Stimulated activated CD4-positive, alpha-beta T cell treated with anti-CD3 and anti-CD28 coated beads, TNF-alpha, amount 100 ng/mL, for 4 hours (primary cell): ENCODE measurements at places on chromosomes 11 and 22.

DNA sequence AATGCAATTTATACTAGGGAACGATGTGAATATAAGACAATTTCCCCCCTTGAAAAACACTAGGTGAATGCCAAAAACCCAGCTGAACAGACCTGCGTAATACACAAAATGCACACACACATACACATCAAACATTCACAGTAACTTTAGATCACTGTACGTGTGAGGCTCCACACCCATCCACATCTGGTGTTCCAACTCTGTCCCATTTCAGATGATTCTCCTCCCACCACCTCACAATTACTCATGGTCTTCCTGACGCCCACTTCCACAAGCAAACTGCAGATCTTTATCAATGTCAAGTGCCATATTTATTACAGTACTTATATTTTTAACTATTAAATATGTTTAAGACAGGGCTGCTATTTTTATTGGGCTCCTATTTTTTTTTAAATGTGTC, 57.8 kb upstream of the TENM4 start:
- no peak for DNase-seq

- peak; percentile 30 for DNase-seq
Measured at GRCh38 chr11:70755410-70756158, 357.3 kb downstream of the CTTN start.

GRCh38 chr11:1570001-1570453, 2.0 kb downstream of the DUSP8 start:
- DNase-seq, result no peak

DNA sequence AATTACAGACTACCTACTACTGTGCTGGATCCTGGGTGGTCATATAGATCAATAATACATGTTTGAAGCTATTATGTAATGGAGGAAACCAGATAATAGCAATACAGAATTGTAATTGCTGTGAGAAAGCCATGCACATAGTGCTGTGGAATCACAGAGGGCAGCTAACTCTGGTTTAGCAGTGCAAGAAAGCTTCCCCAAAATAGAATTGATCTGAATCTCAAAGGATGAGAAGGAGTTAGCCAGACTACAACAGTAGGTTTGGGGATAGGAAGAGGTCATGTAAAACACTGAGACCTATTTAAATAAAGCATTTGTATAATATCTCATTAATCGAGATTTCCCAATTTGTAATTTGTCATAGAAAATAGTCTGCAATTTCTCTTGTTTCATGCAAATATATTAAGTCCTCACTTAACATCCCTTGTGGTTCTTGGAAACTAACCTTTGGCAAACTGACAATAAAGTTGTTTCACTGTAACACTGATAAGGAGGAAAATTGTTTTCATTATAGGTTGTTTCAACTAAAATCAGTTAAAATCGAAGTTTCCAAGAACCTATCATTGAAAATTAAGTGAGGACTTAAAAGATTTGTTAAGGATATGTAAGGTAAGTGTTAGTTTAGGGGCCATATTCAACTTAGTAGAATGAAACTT, 7.6 kb downstream of the C11orf58 start:
- DNase-seq, result no peak

DNA sequence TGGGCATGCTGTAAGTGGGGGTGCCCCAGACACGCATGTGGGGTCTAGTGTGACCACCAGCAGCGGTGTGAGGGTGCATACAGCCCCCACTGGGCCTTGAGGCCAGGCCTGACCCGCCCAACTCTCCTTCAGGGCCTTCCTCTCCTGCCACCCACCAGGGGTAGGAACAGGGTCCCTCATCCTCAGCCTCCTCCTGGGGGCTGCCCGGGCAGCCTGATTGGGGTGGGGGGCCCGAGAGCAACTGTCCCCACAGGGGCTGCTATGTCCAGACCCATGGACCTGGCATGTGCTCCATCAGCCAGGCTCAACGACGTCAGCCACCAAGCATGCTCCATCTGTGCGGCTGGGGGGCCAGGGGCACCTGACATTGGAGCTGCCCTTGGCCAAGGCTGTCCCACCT, 27.2 kb downstream of the RTN4R start:
- DNase-seq, result no peak

DNA sequence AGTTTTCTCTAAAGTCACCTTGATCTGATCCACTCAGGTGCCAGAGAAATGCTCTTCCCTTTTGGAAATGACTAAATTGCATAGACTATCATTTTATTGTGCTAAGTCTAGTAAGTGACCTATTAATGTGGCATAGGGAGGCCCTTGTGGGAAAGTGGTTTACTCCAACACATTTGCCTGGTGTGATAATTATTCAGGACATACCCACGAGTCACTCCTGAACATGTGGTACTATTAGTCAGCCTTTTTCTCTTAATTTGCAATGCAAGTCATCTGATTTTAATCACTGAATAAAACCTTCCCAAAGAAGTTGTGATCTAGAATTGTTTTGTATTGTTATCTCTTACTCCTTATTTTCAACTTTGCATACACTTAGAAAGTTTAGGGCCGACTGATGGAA, 148.7 kb downstream of the OR4C45 start:
- DNase-seq, result no peak

GRCh38 chr11:70066628-70067027, 11.5 kb upstream of the ANO1 start:
- no peak for DNase-seq

DNA sequence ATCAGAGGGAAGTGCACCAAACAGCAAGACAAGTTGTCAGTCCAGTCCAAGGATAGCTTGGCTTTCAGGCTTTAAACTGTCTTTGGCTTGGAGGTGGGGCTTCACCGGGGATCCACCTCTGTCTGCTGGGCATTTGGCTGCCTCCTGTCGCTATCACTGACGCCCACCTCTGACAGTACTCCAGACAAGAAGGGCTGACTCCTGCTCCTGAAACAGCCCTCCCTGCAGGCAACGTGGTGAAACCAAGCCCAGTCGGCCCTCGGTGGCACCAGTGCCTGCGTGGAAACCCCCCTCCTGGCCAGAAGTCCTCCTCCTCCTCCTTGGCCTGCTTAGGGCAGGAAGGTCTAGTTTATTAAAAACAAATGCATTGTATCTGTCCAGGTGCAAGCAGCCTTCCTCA, 16.9 kb downstream of the DHCR7 start:
- no peak for DNase-seq

DNA sequence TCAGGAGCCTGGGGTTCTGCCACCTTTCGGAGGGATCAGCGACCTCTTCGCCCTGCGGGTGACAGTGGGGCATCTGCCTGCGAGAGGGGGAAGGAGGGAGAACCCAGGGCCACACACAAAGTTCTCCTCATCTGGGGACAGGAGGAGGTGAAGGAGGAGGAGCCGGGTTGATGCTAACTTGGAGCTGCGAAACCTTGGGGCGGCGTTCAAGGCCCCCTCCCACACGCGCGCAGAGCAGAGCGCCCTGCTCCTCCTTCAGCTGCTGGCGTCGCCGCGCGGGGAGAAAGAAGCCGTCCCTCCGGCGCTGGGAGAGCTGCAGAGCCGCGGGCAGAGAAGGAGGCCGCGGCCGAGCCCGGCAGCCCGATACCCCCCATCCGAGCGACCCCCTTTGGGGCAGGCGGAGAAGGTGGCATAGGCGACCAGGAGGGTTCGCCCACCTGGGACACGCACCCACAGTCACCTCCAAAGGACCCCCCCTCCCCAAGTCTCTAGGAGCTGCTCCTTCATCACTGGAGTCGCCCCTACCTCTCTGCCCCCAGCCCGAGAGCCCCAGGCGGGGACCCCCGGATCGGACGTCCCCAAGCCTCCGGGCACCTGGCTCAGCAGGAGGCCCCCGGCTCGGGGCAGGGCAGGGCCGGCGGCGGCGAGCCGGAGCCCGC, at the start of gene RASD2:
RASD2 (plus strand) TSS at position 237 of the 659 bp plus-strand sequence. CDS start 5,979 bp downstream, outside the sequence.
- peak; percentile 24 for DNase-seq

DNA sequence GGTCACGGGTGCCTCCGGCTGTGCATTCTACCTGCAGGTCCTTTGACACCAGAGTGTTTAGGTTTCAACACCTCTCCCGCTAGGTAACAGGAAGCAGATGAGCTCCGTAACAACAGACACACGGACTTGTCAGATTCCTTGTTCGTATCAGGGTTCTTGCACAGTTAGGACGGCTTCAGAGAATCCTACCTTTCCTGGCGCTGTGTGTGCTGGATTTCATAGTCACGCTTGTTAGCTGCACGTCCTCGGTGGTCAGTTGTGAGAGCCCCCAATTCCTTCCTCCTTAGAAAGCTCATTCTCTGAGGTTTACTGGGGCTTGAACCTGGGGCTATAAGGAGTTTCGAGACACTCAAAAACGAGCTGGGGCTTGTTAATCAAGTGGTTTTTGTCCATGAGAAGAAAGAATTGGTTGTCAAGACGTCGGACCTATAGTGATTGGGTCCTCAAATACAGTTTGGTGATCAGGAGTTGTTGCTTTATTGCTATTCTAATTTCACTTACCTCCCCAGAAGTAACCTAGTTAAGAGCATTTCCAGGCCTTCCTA, 664 bp downstream of the DDB2 start:
- no peak for DNase-seq

DNA sequence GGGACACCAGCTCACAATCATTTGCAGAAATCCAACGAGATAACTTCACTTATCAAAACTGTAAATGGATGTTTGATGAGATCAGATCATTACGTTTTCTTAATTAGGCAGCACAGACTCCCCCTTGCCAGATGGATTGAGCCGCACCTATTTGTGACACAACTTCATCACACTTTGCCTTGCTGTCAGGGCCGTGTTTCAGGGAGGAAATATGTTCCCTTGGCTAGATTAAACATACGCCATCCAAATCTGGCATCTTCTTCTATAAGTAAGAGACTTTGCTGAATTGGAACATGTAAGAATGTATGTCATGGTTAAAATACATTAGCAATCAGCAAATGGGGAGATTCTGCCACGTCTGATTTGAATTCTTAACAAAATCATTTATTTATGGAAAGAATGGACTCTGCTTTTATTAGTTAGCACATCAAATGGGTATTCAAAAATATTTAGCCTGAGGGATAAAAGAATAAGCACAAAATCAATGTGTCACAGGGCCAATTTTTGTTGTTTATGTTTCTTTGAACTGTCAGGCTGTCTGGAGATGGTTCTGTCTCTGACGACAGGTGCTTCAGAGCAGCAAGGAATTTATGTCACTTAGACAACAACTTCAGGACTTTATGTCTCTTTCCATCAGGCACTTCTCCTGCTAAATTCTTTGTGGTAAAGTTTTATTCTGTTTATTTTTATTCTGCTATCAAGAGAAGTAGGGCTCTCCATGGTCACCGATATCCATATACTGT, 326.1 kb upstream of the NCAM1 start:
- no peak for DNase-seq

- DNase-seq, result no peak
Measured at GRCh38 chr11:47248304-47248663, 330 bp downstream of the ACP2 start.

- DNase-seq, result no peak
Measured at GRCh38 chr11:131763193-131763890, 392.9 kb downstream of the NTM start.

DNA sequence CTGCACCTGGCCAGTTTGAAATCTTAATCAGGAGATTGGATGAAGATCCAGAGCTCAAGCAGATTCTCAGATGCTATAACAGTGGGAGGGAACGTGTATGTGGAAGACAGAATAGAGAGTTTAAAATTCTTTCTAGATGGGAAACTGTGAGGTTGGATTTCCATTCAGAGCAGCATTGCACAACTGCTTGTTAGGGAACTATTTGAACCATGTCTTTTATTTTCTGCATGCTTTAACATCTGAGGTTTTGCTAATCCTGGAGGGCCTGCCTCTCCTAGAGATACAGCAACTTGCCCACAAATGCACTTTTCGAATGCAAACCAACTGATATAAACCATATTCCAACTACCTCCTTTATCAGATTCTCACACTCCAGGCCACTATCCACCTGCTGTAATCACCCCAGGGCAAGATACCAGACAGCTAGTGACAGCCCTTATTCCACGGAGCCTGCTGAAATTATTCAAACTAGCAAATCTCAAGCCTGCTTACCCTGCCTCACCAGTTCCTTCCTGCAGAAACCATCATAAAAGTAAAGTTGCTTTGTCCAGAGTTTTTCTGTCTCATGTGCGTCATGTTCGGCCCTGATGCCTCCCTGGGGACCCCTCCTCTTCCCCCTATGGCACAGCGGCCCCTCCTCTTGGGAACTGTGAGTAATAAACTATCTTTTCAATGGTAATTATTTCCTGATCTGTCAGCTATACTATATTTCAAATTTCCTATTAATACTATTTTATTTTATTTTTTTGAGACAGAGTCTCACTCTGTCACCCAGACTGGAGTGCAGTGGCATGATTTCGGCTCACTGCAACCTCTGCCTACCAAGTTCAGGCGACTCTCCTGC, 18.4 kb upstream of the SEC14L4 start:
- DNase-seq, result no peak

- no peak for DNase-seq
Measured at GRCh38 chr11:110613197-110613918, 98.9 kb downstream of the ARHGAP20 start.

DNA sequence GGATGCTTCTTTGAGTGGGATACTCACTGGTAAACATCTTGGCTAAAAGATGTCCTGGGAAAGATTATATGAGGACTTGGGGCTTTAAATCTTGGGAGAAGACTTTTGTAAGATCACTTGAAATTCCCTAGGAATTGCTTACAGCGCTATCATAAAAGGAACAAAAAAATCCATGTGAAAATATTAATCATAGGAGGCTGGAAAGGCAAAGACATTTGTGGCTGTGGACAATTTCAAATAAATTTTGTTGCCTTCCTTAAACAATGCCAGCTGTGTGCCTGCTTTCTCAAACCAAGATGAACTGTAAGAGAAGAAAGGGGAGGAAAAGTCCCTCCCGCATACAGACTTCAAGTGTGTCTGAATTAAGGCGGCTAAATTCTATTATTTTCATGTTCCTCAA, 75.6 kb downstream of the SNX19 start:
- DNase-seq, result no peak

DNA sequence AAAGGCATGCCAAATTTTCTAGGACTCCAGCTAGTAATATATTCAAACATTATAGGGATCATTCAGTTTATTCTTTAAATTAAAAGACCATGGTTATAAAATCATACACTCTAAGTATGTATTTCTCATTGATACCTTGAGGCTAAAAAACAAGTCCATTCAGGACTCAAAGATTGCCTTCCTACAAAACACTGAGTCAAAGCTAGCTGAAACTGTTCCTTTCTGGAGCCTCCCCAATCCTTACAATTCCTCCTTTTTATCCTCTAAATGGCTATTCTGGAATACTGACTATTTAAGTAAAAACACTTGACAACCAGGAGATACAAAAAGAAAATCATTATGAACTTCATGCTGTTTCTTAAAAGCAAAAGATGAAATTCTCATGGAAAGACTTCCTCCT, 4.9 kb upstream of the TTLL12 start:
- DNase-seq, result no peak

GRCh38 chr11:83511646-83512045, 225.5 kb upstream of the CCDC90B start:
- DNase-seq, result no peak

- DNase-seq, result no peak
Measured at GRCh38 chr11:11143849-11144248, 209.2 kb downstream of the CSNK2A3 start.

DNA sequence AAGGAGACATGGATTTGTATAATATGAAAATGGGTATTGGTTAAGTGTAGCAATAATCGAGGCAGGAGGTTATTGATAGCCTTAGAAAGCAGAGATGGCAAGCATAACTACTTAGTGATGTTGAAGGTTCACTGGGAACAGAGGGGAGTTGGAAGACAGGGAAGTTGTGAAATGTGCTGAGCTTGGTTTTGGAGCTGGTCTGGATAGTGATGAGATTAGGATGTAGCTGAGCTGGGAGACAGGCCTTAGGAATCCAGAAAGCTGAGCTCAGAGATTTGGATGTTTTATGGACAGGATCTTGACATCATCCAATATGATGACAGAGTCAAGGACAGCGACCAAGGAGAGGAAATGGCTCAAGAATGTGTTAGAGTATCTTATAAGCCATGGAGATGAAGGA, 113.1 kb downstream of the ARHGAP42 start:
- DNase-seq, result no peak
